ENCODE measurements at places on chromosomes 4 and X. TPM values are rescaled to one million over a fixed set of nuclear protein-coding genes. Genes with fewer than 3 reads are reported as not detected.
A peak's percentile ranks its signal among the peaks of the same experiment; 100 is the strongest.

GRCh38 chr4:111635646-111636045 is 509.6 kb upstream of the FAM241A start:
- no peak for DNase-seq

Gene SYP
- total RNA-seq = 0.29 TPM

DNA sequence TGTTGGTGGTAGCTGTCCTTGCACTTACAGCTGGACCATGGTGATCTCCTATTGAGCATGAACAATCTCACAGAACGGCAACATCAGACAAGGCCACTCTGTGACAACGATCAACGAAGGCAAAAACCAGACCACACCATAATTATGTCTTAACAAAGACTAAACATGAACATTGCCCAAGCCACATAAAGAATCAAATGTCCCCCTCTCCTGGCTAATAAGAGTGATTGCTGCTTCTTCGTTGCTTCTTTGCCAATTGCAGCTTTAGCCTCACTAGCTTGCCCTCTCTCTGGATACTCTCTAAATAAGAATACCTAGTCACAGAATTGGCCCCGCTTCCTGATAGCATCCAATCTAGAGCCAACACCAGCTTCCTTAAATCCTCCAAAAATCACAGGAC is 41.5 kb upstream of the PGRMC1 start:
- no peak for DNase-seq

Gene OPRPN
- total RNA-seq = not detected

GRCh38 chr4:185878633-185879032 is 66.6 kb upstream of the SORBS2 start:
- no peak for DNase-seq

Gene TAF7L
- 1.3 TPM for total RNA-seq

Gene COL25A1
- total RNA-seq = 0.65 TPM

GRCh38 chrX:70352496-70352895 is 62.6 kb downstream of the KIF4A start:
- no peak for DNase-seq

Gene KLHL4
- total RNA-seq = 0.58 TPM

DNA sequence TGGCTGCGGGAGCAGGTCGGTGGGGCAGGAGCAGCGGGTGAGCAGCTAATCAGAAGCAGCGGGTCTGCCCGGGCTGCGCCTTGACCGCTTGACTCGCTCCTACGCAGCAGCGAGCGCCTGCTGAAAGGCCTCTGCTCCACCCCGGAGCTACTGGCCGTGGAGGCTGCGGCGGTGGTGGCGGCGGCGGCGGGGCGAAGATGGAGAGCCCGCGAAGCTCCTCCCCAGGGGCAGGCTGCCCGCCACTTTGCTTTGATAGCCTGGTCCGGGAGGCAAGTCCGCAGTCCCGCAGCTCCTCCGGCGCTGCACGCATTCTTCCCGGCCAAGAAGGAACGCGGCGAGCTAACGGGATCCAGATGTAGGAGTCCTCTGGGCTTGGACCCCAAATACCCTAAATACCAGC is 36.7 kb downstream of the PJA1 start:
- DNase-seq = no peak

DNA sequence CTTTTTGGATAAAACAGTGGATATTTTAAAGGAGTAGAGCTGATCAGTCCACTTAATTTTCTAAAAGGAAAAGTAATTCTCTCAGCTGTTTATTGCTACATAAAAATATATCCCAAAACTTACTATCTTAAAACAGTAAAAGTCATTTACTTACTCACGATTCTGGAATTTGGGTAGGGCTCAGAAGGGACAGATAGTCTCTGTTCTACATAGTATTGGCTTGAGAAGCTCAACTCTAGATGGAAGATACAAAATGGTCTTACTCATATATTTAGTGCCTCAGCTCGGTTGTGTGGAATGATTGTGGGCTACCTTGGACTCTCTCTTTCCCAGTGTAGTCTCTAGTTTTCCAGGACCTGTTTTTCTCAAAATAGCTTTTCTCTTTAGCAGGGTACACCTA is 691.5 kb upstream of the POU3F4 start:
- no peak for DNase-seq

GRCh38 chrX:112798736-112799135 is 41.9 kb downstream of the AMOT start:
- no peak for DNase-seq

DNA sequence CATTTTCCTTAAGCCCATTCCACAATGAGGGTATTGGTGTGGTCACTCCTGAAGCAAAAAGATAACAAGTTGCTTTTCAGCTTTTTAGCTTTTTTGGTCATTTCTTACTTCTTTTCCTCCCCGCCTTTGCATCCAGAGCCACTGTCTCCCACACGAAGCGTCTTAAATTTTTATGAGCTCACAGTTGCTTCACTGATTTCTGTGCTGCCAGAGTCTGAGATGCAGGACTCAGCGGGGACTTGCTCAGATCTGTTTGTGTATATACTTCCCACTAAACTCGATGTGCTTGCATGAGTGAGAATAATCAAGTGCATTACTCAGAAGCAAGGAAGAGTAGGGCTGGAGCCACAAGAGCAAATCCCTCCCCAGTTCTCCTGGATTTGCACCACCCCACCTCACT is 80.2 kb upstream of the FHL1 start:
- DNase-seq = no peak

- DNase-seq = no peak
These were observed 45.9 kb downstream of the USP11 start for GRCh38 chrX:47278691-47279090.

DNA sequence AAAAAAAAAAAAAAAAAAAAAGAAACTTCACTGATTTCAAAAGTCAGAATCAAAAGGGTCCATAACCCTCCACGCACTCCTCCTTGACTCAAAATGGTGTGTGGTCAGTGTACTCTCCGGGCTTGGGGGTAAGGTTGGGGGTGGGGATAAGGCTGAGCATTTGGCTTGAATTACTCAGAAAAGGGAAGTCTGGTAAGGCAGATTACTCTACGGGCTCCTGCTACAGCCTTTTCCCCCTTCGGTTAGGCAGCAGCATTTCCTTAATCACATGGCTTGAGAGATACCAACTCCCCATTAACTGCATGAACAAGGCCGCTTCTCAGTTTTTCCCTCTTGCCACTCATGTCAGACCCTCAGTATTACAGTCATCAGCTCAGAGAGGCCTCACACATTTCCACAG is 135.4 kb upstream of the DUSP21 start:
- no peak for DNase-seq

DNA sequence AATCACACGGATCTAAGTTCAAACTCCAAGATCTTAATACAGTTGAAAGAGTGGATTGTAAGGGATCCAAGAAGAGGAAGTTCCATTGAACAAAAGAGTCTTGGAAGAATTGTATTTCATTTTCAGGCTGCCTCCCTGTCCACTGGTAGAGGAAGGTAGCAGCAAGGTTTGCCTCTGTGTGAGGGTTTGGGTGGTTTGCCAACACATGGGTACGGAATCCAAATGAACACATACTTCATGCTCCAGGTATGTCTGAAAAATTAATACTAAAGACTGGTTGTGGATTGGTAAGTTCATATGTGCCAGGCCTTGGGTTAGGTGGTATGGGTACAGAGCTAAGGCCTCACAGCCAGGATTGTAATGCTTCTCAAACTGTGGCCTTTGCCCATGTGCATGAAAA is 523.6 kb upstream of the BOD1L1 start:
- DNase-seq = no peak

DNA sequence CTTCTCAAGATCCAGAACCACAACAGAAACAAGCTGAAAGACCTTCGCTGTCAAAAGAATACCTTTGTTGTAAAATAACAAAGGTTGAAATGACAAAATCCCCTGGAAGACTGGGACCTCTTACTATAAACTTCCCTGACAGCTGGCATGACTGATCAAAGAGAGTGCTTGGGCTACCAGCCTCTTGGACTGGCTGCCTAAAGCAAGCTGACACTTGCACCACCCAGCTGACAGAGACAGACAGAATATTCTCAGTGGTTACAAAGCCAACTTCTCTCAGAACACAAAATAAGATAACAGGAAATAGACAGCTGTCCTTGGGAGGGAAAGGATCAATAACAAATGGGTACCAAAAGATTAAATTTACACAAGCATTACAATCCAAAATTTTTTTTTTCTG is 241.7 kb upstream of the SPOCK3 start:
- DNase-seq = no peak

Gene CFI
- 5.8 TPM for total RNA-seq

- peak; percentile 95 for DNase-seq
These were observed 170.0 kb downstream of the SMIM20 start for GRCh38 chr4:26083987-26084386.

Gene STATH
- not detected for total RNA-seq

GRCh38 chr4:174600391-174600790 is 78.1 kb upstream of the HPGD start:
- no peak for DNase-seq

DNA sequence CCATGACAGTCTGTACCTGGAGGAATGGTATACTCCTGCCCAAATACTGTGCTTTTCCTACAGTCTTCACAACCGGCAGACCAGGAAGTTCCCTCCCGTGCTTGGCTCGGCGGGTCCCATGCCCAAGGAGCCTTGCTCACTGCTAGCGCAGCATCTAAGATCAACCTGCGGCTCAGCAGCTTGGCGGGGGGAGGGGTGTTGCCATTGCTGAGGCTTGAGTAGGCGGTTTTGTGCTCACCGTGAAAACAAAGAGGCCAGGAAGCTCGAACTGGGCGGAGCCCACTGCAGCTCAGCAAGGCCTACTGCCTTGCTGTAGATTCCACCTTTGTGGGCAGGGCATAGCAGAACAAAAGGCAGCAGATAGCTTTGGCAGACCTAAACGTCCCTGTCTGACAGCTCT is 152.7 kb downstream of the TEX11 start:
- no peak for DNase-seq

- no peak for DNase-seq
These were observed 509.6 kb downstream of the MID1IP1 start for GRCh38 chrX:39310891-39311290.

DNA sequence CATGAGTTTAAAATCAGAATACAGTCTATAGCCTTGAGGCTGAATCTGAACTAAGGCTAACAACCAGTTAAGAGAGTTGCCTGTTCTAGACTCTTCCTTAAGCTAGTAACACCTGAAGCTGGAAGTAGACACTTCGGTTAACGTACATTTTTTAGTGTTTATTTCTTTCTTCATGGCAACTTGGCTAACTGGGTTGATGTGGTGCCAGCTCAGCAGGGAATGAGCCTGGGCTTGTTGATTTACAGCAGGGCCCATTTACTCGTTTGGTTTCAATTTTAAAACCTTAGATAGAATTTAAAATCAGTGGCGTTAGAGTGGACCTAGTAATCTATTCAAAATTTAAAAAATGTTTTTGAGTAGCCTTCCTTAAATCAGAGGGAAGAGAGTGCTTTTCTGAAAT is 137.6 kb upstream of the ESX1 start:
- DNase-seq = no peak

- no peak for DNase-seq
These were observed 87.7 kb downstream of the SHROOM2 start for GRCh38 chrX:9873952-9874351.

DNA sequence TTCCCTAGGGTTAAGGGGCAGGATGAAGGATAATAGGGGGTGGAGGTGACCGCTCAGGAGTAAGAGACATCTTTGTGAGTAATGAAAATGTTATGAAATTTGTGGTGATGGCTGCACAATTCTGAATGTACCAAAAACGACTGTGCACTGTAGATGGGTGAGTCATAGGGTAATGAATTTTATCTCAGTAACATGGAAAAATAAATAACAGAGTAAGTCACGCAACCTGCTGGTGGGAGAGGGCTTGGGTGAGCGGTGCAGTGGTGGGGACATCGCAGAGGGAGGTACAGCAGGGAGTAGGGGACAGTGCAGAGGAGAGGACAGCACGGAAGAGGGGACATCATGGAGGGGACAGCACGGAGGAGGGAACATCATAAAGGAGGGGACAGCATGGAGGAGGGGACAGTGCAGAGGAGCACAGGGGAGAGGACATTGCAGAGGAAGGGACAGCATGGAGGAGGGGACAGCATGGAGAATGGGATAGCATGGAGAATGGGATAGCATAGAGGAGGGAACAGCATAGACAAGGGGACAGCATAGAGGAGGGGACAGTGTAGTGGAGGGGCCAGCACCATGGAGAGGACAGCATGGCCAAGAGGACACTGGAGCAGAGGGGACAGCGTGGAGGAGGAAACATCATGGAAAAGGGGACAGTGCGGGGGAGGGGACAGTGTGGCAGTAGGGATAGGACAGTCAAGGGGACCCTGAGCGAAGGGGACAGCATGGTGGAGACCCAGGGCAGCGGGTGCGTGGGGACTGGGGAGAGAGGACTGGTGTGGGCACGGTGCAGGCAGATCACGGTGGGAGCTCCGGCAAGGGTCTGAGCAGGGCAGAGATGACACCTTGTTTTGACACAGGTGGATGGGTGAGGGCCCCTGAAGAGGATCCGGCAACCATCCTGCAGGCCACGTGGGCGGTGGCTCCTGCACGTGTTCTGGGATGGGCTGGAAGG is 68.5 kb upstream of the MXD4 start:
- DNase-seq = no peak

GRCh38 chrX:38770152-38770551 is 31.1 kb upstream of the MID1IP1 start:
- DNase-seq = no peak

Gene ADH1A
- total RNA-seq = not detected

GRCh38 chr4:152308951-152309350 is 226.9 kb downstream of the FBXW7 start:
- no peak for DNase-seq

DNA sequence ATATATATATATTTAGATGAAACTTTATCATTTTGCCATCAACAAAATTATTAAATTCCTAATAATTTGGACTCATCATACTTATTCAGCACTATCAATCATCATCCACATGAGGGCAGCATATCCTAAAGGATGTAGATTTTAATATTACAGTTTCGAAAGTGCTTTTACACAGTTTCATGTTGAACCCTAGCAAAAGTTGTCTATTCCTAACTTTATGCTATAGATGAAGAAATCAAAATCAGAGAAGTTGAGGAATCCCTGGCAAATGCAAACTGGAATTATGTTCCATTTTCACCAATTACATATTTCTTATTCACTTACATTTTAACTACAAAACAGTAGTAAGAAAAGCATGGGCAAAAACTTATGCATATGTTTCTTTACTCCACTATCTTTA is 36.6 kb upstream of the UGT2A1 start:
- no peak for DNase-seq

DNA sequence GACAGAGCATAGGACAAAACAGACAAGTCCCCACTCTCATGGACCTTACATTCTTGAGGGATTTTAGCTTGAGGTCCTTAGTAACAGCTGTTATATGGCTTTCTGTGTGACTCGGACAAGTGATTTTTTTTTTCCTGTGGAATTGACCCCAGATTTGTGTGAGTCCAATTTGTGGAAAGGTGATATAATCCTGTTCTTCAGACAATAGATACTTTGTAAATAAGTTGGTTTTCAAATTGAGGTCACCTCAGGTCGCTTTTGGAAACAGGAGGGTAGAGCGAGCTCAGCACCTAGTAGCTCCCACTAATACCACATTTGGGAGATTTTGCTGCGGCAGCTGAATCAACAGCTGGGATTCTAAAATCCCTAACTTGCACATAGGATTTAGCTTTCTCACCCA is 1008.8 kb downstream of the ADGRL3 start:
- DNase-seq = no peak

GRCh38 chr4:184061582-184061981 is 156.1 kb downstream of the ENPP6 start:
- no peak for DNase-seq

Gene HELT
- total RNA-seq = not detected

Data from epithelial cell of proximal tubule (primary cell).